ENCODE measurements at places on chromosomes 2 and 18.
A peak's percentile ranks its signal among the peaks of the same experiment; 100 is the strongest.

DNA sequence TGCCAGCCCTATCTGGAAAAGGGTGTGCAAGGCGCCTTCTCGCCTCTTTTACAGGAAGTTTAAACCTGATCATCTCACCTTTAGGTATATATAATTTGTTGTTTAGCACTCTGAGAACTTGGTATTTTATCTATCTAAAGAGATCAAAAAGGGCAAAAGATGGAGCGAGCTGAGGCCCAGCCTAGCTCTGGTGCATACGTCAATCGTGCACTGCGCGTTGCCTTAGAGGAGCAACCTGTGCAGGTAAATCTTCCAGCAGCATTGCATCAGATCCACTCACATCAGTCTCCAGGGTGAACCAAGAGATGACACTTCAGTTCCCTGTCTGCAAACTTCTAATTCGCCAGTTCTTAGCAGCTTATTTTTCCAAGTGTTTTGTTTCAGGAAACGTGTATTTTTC is 15.4 kb downstream of the BCL11A start:
- DNase-seq = no peak

DNA sequence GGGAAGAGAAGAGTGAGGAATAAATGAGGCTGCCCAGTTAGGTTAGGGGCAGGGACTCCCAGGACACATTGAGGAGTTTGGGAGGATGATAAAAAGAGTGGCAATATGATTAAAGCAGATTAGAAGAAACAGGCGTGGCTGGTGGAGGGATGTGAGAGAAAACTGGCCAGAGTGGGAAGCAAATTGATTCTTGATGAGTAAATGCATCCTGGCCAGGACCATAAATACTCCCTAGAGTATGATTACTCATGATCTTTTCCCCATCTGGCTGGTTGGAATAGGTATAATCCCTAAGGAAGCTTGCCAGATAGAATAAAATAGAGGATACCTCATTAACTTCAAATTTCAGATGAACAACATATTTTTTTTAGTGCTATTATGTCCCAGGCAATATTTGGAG is 21.5 kb upstream of the DAW1 start:
- DNase-seq = no peak

GRCh38 chr2:237201461-237202287 is 116.0 kb downstream of the COPS8 start:
- no peak for DNase-seq

GRCh38 chr18:4441098-4441497 is 14.0 kb downstream of the DLGAP1 start:
- DNase-seq = no peak

DNA sequence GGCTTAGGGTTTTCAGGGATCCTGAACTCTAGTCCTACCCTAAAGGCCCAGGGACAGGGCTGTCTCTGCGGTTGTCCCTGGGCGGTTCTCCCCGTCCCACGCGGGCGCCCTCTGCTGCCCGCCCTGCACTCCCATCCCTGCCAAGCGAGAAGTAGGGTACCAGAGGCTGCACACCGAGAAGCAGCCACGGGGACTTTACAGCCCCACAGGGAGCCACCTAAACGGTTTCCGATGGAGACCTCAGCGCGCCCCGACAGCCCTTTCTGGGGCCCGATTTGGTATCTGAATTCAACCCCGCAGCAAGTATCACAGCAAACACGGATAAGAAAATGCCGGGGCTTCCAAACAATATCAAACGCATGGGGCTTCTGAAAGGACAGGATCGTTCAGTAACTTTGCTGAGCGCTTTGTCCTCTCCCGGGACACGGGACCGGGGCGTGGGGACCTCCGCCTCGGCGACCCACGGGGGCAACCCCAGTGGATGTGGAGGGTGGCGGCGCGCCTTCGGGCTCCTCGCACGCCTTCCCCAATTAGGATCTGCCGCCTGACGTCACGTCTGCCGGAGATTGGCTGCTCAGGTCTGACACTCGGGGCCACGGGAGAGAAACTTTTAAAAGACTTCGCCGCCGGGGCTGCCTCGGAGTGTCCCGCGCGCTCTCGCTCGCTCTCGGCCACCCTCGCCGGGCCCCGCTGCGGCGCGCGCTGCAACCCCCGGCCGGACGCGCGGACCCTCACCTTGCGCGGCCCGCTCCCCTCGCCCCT is at the start of gene LTBP1:
LTBP1 (plus strand) TSS at position 640 of the 762 bp plus-strand sequence. CDS start 372 bp downstream, outside the sequence.
- DNase-seq = peak; percentile 2
